KG1 (cell line): ENCODE measurements at places on chromosomes 5 and 9.

GRCh38 chr9:134525841-134526583, 115.6 kb upstream of the COL5A1 start:
- DNase-seq: no peak

DNA sequence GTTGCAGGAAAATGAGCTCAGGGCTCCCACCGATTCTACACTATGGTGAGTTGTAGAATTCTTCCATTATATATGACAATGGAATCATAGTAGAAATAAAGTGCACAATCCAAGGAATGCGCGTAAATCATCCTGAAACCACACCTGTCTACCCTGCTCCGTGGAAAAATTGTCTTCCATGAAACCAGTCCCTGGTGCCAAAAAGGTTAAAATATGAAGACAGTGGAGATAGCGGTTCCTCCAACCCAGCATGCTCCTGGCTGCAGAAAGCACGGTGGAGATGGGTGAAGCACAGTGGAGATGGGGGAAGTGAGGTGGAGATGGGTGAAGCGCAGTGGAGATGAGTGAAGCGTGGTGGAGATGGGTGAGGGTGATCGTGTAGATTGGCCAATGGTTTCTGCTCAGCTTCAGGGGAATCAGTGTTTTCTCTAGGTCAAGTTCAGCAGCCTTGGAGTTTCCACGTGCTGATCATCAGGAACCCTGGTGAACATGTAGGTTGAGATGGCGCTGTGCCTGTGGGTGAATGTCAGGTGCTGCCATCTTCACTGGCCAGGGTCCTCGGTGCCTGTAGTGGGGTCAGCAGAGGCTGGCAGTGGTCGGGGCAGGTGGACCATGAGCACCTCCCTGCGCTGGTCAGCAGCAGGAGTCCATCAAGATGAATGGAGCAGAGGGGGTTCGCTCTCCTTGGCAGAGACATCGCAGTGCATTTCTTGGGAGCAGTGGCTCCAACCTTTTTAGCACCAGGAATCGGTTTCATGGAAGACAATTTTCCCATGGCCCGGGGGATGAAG, 20.3 kb downstream of the PAEP start:
- DNase-seq: no peak

DNA sequence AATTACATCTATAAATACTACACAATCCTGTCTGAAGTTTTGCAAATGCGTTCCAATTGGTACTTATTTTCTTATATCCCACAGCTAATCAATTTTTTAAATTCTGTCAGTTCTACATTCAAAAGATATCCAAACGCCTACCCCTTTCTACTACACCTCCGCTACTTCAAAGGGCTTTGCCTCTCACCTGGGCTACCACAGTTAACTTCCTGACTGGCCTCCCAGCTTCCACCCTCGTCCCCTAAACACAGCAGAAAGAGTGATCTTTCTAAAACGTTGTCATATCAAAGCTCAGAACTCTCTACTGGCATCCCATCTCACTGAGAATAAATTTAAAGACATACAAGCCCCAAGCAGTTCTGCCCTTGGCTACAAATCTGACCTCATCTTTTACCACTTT, 32.3 kb upstream of the NIPBL start:
- no peak for DNase-seq

DNA sequence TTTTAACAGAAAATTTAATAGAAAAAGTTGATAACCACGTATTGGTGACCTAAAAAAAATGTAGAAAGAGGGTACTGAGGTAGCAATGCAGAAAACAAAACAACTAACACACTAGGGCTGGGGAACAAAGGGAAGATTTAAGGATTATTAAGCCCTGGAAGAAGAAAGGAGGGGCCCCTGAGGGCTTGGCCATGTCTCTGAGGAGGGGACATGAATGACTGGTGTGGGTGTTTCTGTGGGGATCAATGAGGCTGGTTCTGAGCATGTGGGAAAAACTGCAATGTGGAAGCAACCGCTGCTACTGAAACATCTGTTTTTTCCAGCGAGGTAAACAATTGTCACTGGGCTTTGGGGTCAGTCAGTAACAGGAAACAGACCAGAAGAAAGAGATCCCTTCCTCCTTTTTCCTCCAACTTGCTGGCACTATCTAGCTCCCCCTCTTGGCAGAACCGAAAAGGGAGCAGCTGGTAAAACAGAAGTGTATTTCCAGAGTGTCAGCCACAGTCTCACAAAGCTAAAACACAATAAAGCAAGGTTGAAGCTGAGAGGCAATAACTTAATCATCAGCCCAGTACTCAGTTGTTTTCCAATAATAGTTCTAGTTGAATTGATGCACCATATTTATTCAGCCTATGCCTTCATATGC, 48.3 kb downstream of the ATPSCKMT start:
- DNase-seq: no peak

GRCh38 chr9:12094046-12094445, 599.1 kb upstream of the TYRP1 start:
- DNase-seq: no peak

- peak; percentile 35 for DNase-seq
These were observed 36.7 kb downstream of the LPAR1 start for GRCh38 chr9:111001526-111001925.

DNA sequence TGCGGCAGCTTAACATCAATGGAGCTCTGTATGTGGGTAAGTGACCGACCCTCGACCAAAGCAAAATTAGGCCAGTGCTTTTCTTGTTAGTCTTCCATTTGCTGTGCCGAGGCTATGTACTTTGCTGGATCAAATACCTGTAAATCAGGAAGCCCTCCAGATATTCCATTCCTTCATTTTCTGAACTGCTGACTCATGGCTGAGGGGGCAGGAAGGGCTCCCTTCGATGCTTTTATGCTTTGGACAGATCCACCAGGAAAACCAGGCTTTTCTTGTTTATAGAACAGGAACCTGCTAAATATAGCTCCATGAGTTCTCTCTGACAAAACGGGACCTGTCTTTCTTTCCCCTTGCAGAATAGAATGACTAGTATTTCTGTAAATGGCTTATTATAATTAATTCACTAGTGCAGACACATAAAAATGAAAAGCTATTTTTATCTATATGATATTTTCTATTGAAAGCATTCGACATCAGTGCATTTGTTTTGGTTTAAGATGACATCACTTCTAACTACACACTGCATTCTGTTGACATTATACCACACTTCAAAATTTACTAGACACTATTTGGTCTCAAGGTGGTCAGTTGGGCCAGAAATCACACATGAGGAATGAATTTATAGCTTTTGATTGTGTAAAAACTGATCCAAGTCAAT, 93.3 kb downstream of the LIFR start:
- no peak for DNase-seq

DNA sequence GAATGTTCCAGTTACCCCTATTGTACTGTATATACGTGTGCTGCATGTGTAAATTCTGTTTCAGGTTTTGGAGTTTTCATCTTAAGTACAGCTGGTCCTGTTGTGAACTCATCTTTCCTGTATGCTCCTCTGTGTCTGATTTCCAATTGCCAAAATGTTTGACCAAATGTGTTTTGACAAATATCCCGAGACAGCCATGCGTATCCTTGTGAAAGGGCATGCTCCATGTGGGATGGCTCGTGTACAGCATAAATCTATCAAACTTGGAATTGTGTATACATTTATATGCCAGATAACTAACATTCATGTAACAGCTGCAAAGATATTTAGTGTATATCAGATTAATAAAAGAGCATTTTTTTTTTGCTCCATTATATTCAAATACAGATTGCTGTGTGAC, 69.5 kb upstream of the IQGAP2 start:
- no peak for DNase-seq

- DNase-seq: peak; percentile 59
These were observed 56.8 kb upstream of the TEX48 start for GRCh38 chr9:114738581-114739316.

- no peak for DNase-seq
These were observed 8.3 kb upstream of the CMBL start for GRCh38 chr5:10315824-10316509.

- no peak for DNase-seq
These were observed 71.3 kb upstream of the OLFM1 start for GRCh38 chr9:135016037-135016640.

DNA sequence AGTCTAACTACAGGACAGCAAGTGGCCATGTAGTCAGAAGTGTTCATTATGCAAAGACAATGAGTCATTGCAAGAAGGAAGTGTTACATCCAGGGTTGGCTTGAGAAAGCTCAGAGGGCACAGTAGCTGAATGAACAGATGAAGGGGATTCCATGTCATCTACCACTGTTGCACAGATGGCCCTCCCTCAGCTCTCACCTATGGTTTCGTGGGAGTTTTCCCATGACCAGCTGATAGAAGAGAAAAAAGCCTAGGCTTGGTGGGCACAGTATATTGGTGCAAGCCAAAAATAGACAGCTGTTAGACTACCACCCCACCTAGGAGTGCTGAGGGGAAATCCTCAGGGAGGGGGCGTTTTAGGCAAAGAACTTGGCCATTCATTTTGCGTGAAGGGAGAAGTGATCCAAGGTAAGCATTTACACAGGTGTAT, 217.0 kb downstream of the DMRT2 start:
- DNase-seq: no peak

- DNase-seq: no peak
These were observed 556.6 kb downstream of the TLE1 start for GRCh38 chr9:81132796-81133195.

DNA sequence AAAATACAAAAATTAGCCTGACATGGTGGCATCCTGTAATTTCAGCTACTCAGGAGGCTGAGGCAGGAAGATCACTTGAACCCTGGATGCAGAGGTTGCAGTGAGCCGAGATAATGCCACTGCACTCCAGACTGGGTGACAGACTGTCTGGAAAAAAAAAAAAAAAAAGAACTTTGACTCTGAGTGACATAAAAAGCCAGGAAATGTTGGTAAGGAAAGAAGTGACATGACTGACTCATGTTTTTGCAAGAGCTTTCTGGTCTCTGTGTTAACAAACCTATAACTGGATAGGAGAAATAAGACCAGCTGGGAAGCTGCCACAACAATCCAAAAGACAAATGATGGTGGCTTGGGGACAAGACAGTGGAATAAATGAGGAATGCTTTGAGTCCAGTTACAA, 272.1 kb downstream of the HINT1 start:
- no peak for DNase-seq

- no peak for DNase-seq
These were observed 12.4 kb downstream of the SPOCK1 start for GRCh38 chr5:137486707-137487106.

GRCh38 chr5:125311743-125312142, 565.3 kb upstream of the ZNF608 start:
- no peak for DNase-seq

DNA sequence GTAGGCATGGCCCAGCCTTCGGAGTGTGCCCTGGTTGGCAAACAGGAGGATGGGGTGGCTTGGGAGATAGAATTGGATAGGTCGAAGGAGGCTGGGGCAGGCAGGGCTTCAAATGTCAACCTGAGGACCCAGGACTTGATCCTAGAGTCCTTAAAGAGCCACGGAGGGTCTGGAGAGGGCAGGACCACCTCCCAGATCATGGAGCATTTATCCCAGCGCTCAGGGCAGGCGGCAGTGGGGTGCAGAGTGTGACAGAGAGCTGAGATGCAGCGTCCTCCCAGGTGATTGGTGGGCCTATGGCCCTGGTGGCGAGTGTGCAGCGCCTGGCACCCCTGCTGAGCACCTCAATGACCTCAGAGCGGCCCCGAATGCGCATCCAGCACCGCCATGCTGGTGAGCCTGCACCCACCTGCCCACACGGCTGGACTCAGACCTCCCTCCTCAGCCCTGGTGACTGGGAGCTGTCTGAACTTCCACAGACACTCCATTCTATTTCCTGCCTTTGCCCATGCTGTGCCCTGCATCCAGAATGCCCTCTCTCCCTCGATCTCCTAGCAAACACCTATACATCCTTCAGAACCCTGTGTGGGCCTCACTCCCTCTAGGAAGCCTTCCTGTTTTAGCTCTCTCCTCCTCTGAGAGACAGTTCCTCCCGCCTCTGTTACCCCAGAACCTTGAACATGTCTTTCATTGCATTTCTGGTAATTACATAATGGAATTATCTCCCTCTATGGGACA, 6.3 kb downstream of the ADGRD2 start:
- DNase-seq: no peak

DNA sequence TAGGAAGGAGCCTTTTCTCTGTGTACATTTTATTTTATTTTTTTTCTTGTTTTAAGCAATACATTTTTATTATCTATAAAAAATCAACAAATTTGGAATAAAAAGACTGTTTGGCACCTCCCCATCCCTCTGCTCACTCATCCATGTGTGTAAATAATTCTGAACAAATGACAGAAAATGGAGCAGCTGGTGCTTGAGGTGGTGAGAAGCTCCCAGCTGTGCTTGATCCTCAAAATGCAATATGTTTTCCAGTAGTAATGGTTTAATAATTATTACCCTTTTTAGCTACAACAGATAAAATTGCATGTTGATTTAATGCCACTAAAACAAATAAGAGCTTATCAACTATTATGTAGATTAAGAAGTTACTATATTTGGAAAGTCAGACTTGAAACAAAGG, 132.5 kb downstream of the CDH18 start:
- DNase-seq: no peak

GRCh38 chr9:83242066-83242465, 179.1 kb upstream of the RASEF start:
- DNase-seq: no peak

GRCh38 chr5:142192286-142193113, 83.9 kb downstream of the NDFIP1 start:
- DNase-seq: no peak

DNA sequence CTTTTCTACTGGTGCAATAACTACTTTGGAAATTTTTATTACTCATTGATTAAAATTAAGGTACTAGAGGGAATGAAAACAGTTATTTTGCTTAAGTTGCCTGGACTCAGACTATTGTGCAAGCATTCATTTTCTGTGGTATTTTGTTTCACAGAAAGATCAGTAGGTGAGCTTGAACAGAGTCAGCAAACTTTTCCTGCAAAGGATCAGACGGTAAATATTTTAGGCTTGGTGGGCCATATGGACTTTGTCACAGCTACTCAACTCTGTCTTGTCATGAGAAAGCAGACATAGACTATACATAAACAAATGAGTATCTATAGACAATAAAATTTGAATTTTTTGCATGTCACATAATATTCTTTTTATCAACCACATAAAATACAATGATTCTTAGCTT, 1036.4 kb downstream of the NR2F1-AS1 start:
- DNase-seq: no peak

DNA sequence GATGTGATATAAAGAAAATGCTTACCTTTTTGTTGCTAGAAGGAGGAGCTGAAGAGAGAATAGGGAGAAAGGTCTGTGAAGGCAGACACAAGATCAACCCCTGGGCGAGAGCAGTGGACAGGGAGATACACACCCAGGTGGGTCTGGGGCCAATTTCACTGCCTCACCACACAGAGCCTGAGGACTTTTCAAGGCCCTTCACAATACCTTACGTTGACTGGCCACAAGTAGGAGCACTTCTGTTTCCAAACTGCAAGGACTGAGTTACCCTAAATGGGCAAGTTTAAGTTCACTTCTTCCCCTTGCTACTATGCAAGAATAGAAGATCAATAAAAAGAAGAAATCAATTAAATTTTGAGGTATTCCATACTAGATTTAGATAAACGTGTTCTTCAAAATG, 174.5 kb upstream of the SLC12A2 start:
- DNase-seq: no peak

- DNase-seq: no peak
These were observed 610.3 kb downstream of the TLE1 start for GRCh38 chr9:81079055-81079454.
